ENCODE measurements at places on chromosomes 7 and 10.

- DNase-seq = no peak
Observed at GRCh38 chr10:69663369-69663947, 33.4 kb downstream of the FAM241B start.

- DNase-seq = no peak
Observed at GRCh38 chr7:97174303-97174702, 56.8 kb downstream of the SDHAF3 start.

DNA sequence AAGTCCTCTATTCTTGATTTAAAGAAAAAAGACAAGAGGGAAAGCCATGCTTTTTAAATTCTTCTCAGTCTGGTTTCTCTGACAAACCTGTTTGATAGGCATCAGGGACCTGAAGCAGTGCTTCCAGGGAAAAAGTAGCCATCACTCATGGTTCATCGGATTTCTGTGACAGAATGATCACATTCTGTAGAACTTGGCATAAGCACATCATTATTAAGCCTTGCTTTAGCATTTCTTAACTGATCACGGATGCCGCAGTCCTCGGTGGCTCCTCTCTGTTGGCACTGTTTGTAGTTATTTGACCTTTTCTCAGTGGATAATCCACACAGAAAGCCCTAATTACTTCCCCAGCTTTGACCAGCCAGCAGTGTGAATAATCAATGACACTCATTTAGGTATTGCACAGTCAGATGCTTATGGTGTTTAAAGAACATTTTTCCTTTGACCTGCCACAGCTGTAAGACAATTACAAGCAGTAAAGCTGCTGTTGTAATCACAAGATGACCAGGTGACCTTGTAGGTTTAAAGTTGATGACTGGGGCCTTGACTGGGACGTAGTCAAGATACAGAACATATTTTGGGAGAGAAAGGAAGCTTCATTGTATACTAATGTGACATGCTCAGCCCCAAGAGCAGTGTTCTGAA is 64.4 kb upstream of the SKAP2 start:
- no peak for DNase-seq

DNA sequence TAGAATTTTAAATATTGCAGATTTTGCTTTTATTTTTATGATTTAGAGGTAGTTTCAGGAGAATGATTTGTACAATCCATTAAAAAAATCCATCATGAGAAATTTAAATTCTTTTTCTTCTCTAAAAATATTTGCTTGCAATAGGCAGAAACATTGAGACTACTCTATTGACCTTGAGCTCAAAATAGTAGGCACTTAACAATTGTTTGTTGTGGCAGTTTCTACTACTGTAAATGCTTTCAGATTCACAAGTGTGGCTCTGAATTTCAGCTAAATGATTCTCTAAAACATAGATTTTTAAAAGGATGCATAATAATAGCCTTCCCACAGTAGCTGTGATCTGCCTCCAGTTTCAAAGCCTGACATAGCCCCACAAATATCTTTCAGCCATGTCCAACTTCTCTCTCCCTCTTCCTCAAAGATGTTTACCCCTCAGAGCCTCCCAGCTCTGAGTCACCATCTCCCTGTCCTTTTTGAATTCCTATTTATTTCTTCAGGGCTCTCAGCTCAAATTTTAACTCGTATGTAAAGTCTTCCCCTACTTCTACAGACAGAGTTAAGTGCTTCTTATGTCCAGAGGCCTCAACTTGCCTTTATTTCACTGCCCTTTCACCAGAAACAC is 160.5 kb downstream of the AOAH start:
- no peak for DNase-seq

- DNase-seq = no peak
Observed at GRCh38 chr10:95783741-95784140, 27.8 kb downstream of the ENTPD1 start.

- DNase-seq = no peak
Observed at GRCh38 chr7:113085781-113086390, 741 bp downstream of the GPR85 start.
